ENCODE measurements at places on chromosomes 5 and 9.
A peak's percentile ranks its signal among the peaks of the same experiment; 100 is the strongest.

DNA sequence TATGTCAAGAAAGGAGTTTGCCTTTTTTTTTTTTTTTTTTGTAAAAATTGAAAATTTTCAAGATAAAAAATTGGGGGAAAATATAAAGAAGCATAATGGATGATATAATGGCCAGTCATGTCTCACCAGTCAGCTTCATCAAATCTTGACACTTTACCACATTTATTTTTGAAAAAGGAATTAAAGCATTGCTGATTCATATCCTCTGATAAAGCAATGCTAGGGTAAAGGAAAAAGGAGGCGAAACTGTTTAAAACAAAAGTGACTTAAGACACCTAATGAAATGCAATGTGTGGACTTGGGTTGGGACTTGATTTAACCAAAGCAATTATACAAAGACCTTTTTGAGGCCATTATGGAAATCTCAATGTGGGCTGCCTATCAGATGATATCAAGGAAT is 208.5 kb downstream of the ARHGAP26 start:
- no peak for DNase-seq

DNA sequence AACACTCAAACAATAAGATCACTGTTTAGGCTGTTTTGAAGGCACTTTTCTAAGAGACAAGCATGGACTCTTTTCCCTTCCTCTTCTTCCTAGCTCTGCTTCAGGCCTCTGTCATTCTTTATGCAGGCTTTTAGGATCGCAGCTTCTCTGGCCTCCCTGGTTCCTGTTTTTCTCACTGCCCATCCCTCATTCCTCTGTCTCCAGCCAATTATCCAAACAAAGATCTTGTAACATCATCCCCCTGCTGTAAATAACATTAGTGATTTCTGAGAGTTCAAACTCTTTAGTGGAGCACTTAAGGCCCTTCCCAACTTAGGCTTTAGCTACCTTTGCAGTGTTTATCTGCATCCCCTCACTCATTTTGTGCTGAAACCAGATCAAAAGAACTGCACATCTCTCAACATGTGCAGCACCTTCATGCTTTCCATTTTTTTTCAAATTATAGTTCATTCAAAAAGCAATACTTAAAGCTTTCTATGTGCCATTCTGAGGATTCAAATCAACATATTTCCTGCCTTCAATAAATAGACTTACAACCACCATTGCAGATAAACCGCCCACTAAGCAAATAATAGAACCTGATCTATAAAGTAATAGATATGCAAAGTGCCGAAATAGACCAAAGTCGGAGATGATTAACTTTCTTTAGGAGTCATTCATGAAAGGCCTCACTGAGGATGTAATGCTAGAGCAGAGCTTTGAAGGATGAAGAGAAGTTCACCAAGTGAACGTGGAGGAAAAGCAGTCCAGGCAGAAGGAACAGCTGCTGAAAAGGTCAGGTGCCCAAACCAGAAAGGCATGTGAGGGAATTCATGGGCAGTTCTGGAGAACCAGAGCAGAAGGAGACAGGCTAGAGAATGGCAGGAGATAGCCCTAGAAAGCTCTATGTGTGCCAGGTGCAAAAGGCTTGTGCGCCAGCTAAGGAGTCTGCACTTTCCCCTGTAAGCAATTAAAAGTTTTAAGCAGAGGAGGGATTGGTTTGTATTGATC is 95.8 kb upstream of the ZNF366 start:
- DNase-seq: no peak

DNA sequence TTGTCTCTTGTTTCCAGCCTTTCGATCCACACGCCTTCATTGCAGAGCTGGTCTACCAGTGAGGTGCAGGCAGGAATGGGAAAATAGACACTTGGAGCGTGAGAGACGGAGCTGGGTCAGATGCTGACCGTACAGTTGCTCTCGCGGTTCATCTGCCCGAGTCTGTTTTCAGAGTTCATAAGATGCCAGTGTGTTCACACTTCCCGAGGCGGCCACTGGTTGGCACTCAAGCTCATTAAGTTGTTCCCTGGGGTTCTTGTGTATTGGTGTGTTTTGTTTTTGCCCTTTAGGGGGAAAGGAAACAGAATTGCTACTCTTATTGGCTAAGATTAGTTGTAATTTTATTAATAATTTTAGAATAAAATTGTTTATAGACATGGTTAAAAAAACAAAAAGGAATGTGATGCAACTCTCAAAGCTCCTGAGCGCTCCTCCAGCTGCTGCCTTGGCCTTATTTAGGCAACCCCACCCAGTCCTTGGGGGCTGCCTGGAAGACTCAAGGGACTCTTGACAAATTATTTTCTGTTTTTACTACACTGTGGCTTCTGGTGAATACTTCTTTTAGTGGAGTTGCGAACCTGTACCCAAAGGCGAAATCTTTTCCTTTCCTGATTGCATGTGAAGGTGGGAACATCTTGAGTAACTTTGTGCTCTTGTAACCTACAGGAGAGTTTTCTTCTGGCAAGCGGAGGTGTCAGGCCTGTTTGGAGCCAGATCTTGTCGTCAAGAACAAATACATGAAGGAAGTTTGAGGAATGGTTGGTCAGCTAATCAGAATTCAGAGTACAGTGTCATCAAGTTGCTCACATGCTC is 146.1 kb downstream of the MAST4 start:
- DNase-seq: peak; percentile 23

DNA sequence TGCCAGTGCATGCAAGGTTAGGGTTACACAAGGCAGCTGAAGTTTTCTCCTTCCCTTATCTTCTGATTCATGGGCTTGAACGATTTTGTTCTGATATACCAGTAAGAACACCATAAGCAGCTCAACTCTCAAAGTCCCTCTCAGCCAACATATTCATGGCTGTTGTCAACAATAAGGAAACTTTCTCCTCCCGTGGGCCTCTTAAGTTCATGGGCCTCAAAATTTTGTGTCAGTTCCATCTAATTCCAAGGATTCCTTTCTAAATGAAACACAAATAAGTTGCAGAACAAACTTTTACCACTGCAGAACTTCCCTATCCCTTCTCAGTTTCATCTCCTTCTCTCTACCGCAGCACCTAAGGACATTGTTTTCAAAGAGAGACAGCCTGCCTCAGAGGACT is 23.6 kb upstream of the CAST start:
- DNase-seq: no peak

DNA sequence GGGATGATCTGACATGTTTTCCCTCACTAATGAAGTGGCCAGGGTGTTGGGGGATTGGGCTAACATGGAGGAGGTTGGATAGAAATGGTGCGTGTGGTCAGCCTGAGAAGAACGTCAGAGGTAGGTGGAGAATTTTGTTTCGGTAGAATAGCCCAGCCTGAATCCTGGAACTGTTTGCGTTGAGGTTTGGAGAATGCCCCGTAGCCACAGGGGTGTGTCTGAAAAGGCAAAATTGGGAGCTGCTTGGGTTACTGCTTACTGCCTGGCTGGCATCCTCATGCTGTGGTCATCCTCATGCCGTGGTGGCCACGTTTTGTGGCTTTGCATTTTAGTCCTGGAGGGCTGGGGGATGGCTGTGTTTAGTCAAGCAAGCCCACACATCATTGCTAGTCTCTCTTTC is 236.9 kb downstream of the GOLPH3 start:
- no peak for DNase-seq

DNA sequence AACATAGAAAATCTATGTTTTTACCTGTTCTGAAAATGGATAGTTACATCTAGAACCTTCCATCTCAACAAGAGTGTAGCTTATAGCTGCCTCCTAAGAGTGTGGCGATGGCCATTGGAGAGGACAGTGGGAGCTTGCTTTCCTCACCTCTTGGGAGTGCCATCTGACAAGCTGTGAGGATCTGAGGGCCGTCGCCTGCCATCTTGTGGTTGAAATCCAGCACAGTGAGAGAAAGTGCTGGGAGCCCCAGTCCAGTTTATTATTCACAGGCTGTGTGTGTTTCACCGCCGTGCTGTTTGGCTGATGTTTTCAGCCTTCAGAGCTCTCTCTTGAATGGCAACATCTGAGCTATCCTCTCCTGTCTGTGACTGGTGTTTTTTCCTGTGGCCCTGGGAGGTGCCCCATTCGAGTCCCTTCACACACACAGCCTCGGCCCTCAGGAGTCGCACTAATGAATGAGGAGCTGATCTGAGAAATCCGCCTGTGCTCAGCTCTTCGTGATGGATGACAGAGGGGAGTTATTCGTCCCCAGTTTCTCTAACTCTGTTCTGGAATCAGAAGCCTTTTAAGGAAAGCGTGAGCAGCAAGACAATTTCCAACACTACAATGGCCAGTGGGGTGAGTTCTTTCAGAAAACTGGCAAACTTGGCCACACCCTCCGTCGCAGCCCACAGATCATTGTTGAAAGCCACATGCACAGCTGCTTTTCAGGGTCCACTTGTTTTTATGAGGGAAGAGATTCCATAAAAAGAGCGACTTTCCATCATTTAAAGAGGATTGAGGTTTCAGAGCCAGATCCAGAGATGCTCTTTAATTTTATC is 170.3 kb downstream of the PDZD2 start:
- DNase-seq: peak; percentile 81

GRCh38 chr9:98120476-98120875 is 1.5 kb upstream of the TRIM14 start:
- DNase-seq: no peak

DNA sequence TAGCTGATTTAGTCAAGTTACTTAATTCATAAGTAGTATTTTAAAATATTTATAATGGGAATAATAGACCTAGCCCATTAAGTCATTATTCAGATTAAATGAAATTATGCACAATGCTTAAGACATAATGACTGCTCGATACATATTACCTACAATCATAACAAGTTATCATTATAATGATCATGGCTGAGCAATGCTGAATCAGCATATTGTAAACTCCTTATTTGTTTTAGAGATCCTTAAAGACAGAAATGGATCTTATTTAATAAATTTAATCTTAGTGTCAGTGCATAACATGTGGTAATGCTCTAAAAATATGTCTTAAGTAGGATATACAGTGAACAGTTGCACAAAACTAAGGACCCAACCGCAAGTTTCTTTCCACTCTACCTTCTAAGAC is 169.0 kb downstream of the TRPM6 start:
- no peak for DNase-seq

DNA sequence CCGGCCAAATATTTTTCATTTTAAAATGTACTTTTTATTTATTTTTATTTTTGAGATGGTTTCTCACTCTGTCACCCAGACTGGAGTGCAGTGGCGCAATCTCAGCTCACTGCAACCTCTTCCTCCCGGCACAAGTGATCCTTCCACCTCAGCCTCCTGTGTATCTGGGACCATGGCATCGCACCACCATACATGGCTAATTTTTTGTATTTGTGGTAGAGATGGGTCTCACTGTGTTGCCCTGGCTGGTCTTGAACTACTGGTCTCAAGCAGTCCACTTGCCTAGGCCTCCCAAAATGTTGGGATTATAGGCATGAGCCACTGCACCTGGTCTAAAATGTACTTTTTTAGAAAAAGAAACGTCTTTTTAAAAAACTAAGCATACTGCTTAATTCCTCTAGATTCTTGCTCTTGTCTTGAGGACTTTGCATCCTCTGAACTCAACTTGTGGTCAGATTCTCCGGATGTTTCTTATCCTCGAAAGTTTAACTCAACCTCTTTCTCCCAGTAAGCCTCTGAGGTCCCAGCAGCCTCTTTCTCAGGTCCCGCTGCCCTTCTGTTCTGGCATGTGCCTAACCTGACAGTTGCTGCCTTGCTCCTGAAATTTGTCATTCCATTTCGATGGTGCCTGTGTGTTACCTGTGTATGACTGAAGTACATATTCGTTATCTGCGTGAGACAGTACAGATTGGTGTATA is 63.0 kb downstream of the TRIO start:
- no peak for DNase-seq

DNA sequence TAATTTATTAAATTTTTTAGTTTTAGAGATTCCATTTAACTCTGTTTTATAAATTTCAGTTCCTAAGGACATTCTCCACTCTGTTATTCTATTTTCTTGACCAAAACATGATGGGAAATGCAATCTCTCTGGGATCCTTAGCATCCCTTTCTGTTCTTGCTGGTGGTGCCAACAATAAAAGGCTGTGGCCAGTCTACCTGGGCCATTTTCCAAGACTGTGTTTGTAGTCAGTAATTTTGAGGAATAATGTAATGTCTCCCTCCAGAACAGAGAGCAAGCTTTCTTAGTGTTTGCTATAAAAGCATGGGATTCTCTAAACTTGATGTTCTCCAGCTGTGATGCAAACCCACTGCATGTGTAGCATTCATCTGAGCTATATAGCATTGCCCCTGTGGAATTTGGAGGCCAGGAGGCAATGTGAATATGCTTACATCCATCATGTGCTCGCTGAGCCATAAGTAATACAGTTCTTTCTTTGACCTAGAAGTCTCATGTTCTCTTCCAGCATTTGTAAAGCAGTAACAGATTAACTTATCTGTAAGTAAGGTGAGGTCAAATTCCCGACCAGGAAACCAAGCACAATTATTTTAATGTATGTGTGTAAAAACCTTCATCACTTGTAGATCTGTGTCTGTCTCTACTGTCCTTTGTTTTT is 211.5 kb upstream of the TAS2R1 start:
- no peak for DNase-seq

GRCh38 chr5:108728566-108729241 is 19.0 kb upstream of the FER start:
- no peak for DNase-seq

Data from retina (tissue), 1 donor.